ENCODE measurements at places on chromosomes 13 and 19. TPM values are rescaled to one million over a fixed set of nuclear protein-coding genes. Genes with fewer than 3 reads are reported as not detected.

- no peaks in the 10 kb centered on the region for H3K4me1 ChIP-seq
- no peak for DNase-seq
- H3K27ac ChIP-seq: no peak overlapping the region
- peaks cover 15% of the 10 kb centered on the region for H3K27me3 ChIP-seq
Measured at GRCh38 chr19:55246462-55247451, 12.1 kb downstream of the PPP6R1 start.

DNA sequence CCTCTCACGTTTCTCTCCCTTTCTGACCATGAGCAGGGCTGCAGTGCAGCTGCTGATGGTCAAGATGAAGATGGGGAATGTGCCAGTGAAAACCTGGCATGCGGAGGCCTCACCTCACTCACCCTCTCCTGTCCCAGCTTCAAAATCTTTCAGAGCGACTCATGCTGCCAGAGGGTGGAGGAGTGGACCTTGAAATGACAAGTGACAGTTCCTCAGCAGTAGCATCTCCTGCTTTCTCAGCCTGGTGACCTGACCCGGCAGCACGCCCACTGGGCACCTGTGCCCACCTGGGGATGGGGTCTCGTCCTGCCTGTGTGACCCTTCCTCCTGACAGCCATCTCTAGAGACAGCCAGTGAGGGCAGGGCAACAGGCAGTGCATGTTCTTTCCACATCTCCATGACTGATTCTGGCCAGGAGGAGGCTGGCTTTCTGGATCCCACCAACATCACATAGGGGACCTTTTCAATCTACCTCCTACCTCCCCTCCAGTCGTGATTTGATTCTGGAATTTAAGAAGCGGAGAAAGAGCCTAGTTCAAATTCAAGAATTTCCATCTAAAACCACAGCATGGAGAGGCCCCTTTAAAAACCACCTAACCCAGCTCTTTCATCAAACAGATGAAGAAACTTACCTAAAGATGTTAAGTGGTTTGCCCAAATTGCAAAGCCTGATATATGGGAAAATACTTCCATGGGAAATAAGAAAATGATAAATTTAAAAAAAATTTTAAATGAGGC lies 45.8 kb downstream of the RFX2 start:
- no peaks in the 10 kb centered on the region for H3K36me3 ChIP-seq
- H3K4me1 ChIP-seq: peaks cover 15% of the 10 kb centered on the region
- H3K4me3 ChIP-seq: no peak overlapping the region

DNA sequence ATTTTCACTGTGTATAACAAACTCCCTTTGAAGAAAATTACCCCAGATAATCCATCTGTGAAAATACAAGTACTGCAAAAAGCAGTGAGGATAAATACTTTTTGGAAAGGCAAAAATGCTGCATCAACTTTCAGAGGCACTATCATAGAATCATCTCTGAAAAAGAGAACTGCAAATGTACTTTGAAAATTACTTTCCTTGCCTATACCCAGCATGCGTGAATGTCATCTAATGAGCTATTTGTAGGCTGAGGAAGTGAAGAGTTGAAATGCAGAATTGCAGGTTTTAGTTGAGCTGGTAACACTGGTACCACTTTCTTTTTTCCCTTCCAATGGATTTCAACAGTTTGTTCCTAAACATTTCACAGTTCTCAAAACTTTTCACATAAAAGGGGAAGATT lies 196.7 kb downstream of the TBC1D4 start:
- DNase-seq: no peak
- H3K27ac ChIP-seq: no peak overlapping the region
- peaks cover 1% of the 10 kb centered on the region for H3K27me3 ChIP-seq
- H3K4me3 ChIP-seq: no peak overlapping the region

DNA sequence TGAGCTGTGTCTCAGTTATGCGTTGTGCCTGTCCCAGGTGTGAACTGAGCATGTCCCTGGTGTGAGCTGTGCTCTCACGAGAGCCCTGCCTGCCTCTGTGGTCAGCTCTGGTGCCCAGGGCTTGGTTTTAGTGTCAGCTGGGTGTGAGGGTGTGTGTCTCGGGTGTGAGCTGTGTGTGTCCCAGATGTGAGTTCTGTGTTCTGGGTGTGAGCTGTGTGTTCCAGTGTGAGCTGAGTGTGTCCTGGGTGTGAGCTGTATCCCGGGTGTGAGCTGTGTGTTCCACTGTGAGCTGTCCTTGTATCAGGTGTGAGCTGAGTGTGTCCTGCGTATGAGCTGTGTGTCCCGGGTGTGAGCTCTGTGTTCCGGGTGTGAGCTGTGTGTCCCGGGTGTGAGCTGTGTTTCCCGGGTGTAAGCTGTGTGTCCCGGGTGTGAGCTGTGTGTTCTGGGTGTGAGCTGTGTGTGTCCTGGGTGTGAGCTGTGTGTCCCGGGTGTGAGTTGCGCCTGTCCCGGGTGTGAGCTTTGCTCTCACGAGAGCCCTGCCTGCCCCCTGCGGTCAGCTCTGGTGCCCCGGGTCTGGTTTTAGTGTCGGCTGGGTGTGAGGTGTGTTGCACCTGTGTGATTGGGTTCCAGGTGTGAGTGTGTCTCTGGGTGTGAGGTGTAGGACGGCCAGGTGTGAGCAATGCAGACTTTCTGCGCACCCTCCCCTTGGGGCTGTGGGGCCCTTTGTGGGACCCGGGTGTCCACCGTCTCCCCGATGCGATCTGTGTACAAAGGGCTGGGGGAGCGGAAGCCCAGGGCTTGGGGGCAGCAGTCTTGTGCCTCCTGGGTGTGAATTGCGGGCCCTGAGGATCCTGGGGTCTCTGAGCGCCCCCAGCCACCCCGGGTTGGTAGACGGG lies 7.1 kb upstream of the PEAK3 start:
- peaks cover 11% of the 10 kb centered on the region for H3K27me3 ChIP-seq
- peak overlapping the region; percentile 39 for H3K27ac ChIP-seq
- H3K4me1 ChIP-seq: peaks cover 7% of the 10 kb centered on the region
- no peaks in the 10 kb centered on the region for H3K36me3 ChIP-seq
- H3K4me3 ChIP-seq: peak overlapping the region; percentile 11
- DNase-seq: no peak

KLF1 gene
- 0.54 TPM for total RNA-seq

ANKRD10 gene
- 160 TPM for total RNA-seq

ZNF776 gene
- total RNA-seq: 22.6 TPM

Data from endothelial cell (in vitro differentiated cells).